ENCODE measurements at places on chromosomes 12 and 14. TPM values are rescaled to one million over a fixed set of nuclear protein-coding genes. Genes with fewer than 3 reads are reported as not detected.

GRCh38 chr14:101457301-101457935 is 103.9 kb upstream of the DIO3 start:
- DNase-seq = no peak

- no peak for DNase-seq
These were observed 7.0 kb downstream of the ADCY6 start for GRCh38 chr12:48781750-48782456.

The DAO gene
- polyA plus RNA-seq = not detected

DNA sequence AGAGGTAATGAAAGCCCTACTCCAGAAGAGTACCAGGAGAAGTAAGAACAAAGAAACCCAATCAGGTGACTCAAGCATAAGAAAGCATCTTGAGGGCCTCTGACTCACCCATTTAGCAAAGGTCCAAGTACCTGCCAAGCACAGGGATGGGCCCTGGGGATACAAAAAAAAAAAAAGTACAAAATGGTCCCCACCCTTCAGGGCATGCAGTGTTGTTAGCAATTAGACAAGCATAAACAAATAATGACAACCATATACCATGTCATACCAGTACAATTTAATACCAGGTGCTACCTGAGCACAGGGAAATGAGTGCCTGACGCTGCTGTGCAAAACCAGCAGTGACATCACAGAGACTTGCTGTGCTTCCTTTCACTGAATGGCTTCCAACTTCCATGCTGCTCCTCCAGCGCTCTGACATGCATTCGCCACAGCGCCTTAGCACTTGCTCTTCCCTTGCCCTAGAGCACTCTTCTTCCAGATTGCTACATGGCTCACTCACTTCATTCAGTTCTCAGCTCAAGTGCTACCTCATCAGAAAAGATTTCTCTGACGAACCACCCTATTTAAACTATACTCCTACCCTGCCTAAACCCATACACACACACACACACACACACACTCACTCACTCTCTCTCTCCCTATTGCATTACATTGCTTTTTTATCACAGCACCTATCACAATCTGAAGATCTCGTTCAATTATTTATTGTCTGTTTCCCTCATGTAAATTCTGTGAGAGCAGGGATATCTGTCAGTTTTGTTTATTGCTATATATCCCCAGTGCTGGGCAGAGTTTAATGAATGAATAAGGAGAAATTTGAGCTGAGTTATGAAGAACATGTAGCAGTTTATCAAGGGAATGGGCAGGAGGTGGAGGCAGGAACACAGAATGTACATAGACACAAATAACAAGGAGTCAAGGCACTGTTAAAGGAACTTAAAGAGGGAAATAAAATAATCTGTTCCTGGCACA is 12.9 kb upstream of the EPS8 start:
- DNase-seq = no peak

DNA sequence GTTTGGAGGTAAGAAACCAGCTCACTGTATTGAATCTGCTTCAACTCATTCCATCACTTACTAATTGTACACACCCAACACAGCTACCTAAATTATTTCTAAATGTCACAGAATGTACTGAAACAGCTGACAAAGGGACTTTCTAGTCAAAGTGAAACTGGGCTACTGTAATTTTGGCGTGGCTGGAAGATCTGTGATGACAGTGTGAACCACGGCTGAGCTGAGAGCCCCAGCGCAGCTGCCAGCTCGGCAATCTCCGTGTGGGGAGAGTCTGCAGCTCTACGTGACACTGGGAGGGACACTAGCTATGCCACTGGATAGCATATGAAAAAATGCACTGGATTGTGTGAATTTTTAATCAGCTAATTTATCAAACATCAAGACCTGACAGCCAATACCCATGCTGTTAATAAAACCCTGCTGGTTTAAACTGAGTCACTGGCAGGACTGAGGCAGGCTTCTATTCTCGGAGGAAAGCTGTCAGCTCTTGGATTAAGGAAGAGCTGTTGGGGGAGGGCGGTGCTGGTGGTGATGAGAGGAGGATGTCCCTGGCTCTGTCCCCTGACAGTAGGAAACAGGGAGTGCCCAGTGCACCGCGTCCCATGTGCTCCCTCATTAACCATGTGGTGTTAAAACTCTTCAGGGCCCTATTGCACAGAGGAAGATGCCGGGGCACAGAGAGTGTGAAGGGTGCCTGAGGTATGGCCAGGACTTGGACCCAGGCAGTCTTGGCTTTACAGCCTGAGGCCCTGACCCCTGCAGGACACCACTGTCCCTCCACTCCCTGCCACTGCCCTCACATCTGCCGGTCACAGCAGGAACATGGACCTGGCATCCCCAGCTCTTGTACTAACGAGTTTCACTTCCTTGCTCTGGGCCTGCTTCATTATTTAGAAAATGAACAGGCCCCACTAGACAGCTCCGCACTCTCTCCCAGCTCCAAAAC is 13.3 kb downstream of the SLC15A4 start:
- DNase-seq = peak; percentile 74

GRCh38 chr12:12759234-12759915 is 26.1 kb upstream of the APOLD1 start:
- DNase-seq = no peak

DNA sequence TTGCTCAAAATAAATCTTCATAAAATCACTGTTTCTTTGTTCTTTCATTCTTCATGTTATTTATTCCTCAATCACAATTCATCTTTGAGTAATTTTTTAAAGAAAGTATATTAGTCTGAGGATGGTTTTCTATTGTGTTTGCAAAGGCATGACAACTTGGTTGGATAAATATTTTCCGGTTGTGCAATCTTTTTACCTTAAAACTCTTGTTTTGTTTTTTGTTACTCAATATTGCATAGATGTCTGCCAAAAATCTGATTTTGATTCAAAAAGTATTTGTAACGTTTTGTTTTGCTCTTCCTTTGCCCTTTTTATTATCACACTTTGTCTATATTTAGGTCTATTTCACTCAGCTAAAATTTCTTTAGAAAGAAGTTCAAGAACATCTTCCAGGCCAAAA is 86.2 kb upstream of the SYT1 start:
- DNase-seq = no peak

GRCh38 chr12:54700301-54700700 is 52.1 kb upstream of the DCD start:
- no peak for DNase-seq

GRCh38 chr12:92122941-92123779 is 22.5 kb downstream of the BTG1 start:
- no peak for DNase-seq

The SLC7A7 gene
- polyA plus RNA-seq = 33.4 TPM

The PRKAB1 gene
- 36.4 TPM for polyA plus RNA-seq

DNA sequence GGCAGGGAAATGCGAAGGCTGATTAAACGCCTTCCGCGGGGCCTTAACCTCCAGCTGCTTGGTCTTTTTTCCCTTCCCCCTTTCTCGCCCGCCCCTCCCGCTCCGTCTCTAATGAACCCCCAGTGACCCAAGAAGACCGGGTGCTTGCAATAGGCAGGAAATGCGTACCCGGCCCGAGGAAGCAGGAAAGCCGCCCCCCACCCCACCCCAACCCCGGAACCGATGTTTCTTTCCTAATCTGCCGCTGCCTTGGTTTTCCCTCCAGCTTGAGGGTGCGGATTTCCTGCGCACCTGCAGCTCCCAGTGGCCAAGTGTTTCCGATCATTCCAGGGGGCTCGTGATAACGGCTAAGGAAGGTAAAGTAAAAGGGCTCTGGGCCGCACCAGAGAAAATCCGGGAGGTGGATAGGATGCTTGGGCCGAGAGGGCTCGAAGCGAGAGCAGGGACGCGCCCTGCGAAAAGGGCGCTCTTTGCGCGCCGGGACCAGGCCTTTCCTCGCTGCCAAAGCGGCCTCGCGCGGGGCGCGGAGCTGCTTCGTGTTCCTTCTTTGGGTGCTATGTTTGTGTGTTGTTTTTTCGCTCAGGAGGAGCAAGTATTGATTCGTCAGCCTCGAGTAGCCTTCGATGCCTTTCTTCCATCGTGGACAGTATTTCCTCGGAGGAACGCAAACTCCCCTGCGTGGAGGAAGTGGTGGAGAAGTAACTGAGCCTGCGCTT is 983 bp downstream of the MYF6 start:
- no peak for DNase-seq

The ZC2HC1C gene
- 0.21 TPM for polyA plus RNA-seq

The C14orf132 gene
- 0.85 TPM for polyA plus RNA-seq

- DNase-seq = no peak
These were observed 53.2 kb downstream of the DACT1 start for GRCh38 chr14:58690801-58691516.

The MGAT2 gene
- 12.3 TPM for polyA plus RNA-seq

GRCh38 chr14:104319491-104320241 is 181.3 kb downstream of the KIF26A start:
- DNase-seq = no peak

DNA sequence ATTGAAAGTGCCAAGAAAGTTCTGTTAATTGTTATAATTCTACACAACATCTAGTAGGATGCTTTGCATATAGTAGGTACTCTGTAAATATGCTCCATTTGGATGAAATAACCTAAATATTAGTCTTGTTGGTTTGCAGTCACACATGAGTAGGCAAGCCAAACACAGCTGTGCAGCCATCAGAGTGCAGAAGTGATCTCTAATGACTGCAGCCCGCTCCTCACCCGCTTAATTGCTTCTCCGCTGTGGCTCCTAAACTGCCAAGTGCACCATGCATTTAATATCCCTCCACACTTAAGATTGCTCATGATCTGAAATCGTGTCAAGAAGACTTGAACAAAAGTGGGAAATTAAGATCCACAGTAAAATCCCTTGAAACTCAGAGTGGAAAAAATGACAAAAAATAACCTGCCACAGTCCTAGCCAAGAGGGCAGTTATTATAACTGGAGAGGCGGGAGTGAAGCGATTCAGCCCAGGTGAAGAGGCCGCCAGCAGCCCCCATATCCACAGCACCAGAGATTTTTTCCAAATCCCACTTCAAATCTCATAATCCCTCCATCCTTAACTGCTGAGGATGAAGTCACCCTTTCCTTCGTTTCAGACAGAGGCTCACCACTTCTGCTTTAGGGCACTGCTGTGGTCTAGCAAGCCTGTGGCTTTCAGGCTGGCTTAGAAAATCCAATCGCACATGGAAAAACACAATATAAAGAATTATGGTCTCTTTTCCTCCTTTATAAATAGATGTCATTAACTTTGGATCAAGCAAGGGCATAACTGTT is 69.5 kb downstream of the TMEM30B start:
- DNase-seq = no peak

The KLRC4 gene
- not detected for polyA plus RNA-seq
